Activated T-cell treated with anti-CD3 and anti-CD28 coated beads for 48 hours (primary cell): ENCODE measurements at places on chromosomes 1 and 21.

GRCh38 chr1:30445449-30445848, 277.9 kb downstream of the MATN1 start:
- DNase-seq, result no peak

DNA sequence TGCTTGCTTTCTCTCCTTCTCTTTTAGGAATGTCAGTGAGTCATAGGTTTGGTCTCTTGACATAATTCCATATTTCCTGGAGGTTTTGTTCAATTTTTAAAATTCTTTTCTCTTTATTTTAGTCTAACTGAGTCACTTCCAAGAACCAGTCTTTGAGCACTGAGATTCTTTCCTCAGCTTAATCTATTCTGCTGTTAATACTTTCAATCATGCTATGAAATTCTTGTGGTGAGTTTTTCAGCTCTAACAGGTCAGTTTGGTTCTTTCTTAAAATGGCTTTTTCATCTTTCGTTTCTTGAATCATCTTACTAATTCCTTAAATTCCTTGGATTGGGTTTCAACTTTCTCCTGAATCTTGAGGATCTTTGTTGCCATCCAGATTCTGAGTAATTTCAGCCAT, 321.0 kb downstream of the PTBP2 start:
- DNase-seq, result no peak

DNA sequence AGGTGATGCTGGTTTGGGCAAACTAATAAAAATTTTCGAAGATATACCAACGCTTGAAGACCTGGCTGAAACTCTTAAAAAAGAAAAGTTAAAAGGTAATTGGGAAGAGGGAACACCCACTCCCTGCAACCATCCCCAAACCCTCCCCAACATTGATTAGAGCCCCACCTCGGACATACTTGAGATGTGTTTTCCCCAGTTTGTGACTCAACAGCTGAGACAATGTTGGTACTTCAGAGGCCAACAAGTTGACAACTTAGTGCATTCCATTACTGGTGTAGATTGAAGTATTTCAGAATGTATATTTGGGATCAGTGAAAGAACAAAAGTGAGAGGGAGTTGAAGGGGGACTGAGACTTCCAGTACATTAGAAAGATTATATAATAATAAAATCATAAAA, 5.1 kb downstream of the IFI16 start:
- no peak for DNase-seq

- no peak for DNase-seq
Observed at GRCh38 chr1:107609808-107610207, 355.2 kb downstream of the VAV3 start.

GRCh38 chr1:41672173-41672572, 187.7 kb upstream of the EDN2 start:
- DNase-seq, result no peak

DNA sequence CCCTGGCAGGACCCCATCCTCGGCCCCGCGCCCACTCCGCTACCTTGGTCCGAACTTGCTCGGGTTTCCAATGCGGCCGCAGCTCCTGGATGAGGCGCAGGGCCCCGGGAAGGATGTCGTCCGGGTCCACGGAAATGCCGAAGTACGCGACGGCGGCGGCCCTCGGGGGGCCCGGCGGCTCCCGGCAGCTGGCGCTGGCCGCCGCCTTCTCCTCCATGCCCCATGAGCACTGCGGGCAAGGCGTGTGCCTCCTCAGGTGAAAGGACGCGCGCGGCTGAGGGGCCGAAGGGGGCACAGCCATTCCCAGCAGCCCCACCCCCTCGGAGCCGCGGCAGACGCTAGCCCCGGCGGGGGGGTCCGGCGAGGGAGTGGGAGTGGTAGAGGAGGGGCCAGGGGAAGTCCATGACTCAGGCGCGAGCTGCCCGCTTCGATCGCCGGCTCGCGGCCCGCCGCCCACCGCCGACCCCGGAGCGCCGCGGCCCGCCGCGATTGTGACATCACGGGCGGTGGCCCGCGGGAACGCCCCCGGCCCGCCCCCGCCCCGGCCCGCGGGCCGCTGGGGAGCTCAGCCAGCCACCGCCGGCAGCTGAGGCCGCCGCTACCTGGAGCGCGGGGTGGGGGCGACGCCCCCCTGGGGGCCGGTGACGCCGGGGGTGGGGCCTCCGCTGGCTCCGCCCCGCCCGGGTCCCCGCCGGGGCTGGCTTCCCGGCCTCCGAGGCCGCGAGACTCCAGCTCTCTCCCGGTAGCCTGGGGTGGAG, at the start of gene ETNK2:
TSS of gene ETNK2 (minus strand) at position 493 of the 758 bp plus-strand sequence. CDS start at position 301, 192 bp downstream.
- DNase-seq, result peak; percentile 45

DNA sequence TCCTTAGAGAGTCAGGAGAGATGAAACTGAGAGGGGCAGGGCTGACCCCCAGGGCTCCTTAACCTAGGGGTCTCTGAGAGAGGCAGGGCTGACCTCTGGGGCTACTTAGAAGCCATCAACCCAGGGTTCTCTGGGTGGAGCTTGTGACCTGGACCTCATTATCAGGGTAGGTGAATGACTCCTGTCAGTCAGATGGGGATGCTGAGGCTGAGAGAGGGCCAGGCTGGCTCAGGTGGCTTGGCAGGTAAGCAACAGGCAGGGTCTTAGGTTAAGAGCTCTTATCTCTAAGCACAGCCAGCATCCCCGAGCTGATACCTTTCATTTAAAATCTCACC, 160.9 kb downstream of the PTPRU start:
- DNase-seq, result no peak

DNA sequence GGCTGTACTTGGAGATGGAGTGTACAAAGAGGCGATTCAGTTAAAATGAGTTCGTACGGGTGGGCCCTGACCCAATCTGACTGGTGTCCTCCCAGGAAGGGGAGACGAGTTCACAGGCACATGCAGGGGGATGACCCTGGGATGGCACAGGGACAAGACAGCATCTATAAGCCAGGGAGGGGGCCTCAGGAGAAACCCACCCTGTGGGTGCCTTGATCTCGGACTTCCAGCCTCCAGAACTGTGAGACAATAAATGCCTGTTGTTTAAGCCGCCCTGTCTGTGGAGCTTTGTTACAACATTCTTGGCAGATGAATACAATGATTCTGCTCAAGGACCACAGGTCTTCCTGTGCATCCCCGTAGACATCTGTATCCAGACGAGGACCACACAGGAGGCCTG, 14.6 kb upstream of the CLDN14 start:
- DNase-seq, result no peak

DNA sequence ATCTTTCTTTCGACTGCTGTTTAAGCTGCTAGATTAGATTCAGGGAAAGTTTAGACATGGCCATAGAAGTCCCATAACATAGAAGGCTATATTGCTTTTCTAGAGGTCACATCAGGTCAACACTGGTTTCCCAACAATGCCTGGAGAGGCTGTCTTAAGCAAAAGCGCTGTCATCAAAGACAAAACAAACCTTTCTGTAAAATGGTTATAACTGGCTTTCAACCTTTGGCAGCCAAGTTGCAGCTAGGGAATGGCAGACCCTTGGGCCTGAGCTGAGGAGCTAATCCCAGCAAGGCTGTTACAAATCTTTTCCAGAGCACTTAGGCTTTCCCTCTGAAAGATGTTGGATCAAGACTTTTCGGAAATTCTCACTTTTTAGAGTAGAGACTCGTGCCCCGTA, 11.2 kb upstream of the ABCA4 start:
- DNase-seq, result no peak

- DNase-seq, result no peak
Observed at GRCh38 chr1:226632169-226632879, 83.8 kb downstream of the STUM start.

DNA sequence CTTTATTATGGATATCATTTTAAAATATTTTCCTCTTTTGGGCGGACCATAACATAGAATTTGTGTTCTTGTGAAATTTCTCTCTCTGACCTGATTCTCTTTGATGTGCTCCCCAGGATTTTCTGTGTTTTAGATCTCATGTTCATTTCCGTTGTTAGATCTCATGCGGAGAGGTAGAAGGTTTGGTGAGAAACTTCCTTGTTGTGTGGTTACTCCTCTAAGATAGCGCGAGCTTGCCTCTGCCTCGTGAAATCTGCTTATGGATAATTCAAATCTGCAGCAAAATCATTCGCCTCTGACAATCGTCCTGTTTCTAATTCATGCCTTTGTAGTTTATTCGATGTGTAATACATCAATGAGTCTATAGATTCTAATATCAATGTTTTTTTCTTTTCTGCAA, 580.4 kb downstream of the USP25 start:
- no peak for DNase-seq

DNA sequence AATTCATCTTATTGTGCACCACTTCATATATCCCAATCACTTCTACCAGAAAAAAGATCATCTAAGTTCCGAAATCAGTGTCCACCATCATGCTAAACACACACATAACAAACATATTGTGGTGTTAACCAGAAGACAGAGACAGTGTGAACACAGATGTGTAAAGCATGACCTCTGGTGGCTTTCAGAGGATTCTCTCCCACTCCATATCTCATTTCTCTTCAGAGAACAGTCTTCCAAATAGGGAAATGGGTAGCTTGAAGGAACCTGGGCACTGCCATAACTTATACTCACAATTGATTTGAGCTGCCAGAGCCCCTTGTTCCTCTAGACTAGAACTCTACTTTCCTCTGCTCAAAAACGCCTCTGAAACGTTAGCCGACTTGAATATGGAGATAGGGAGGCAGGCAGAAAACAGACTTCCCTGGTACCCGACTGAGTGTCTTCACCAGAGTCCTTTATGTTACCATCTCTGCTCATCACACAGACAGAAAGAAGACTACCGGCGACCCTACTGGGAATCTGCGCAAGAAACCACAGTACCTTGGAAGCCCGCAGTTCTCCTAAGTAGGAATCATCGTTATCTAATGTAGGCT, 1.8 kb upstream of the ELAPOR1 start:
- DNase-seq, result no peak

- no peak for DNase-seq
Observed at GRCh38 chr1:166302989-166303758, 136.4 kb upstream of the FAM78B start.

DNA sequence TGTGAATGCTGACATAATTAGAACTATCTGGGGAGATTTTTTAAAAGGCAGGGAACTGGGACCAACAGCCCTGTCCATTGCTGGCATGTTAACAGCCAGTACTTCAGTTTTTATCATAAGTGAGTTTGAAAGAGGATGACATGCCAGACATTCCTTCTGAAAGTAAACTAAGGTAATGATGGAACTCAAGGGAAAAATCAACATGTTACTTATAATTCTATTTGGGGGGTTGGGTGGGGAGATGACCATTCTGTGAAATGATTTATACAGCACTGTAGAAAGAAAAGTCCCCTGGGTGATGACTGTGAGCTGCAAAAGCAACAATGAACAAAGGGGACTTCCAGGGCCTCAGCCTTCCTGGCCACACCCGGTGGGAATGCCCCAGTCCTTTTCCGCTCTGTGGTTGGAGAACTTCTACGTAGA, 5.4 kb upstream of the LAMC2 start:
- DNase-seq, result no peak

DNA sequence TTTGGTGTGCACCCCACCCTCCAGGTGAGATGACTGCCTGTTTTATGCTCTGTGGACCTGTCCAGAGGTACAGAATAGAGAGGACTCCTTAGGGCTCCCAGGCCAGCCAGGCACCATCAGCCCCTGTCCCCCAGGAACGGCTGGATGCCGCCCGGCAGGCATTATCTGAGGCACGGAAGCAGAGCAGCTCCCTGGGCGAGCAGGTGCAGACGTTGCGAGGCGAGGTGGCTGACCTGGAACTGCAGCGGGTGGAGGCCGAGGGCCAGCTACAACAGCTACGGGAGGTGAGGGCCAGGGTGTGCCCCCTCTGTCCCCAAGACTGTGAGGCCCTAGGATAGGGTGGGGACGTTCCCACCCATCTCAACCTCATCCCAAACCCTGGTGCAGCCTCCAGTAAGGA, 10.8 kb downstream of the MFAP2 start:
- DNase-seq, result no peak

DNA sequence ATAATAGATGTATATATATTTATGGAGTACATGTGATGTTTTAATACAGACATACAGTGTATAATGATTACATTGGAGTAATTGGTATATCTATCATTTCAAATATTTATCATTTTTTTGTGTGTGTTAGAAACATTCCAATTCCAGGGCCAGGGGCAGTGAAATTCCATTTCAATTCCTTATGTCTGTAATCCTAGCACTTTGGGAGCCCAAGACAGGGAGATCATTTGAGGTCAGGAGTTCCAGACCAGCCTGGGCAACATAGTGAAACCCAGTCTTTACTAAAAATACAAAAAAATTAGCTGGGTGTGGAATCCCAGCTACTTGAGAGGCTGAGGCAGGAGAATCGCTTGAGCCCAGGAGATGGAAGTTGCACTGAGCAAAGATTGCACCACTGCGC, 30.4 kb upstream of the PDC start:
- DNase-seq, result no peak

DNA sequence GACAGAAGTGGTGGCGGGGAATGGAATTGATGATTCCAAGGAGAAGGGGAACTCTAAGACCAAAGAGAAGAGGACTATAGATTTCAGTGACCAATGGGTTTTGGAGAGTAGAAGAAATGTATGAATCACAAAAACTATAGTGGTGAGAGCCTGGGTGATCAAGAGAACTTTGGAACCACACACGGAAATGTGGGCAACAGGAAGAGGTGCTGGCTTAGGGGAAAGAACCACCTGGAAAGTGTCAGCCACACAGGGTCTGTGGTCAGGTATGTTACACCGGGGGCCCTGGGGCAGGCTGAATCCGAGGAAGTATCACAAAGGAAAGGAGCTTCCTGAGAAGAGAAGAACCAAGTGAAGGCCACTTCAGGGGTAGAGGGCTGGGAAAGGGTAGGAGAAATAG, 11.5 kb upstream of the CHIA start:
- no peak for DNase-seq

DNA sequence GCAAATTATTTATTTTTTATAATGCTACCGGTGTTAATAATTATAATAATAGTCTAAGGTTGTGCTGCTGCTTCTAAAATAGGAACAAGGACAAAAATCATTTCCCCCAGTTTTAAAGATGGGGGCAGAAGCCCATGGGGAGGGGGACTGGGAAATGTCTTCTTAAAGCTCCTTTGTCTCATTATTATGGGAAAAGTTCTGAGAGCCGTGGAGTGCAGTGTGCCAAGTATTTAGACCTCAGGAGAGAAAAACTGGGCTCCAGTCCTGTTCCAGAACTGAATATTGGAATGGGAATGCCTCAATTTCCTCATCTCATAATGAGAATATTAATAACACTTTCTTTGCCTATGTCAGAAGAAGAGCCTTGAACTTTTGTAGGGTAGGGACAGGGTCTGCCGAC, 40.9 kb upstream of the ATF3 start:
- no peak for DNase-seq

GRCh38 chr1:64516803-64517568, 47.1 kb downstream of the CACHD1 start:
- DNase-seq, result no peak

GRCh38 chr1:116585886-116586285, 15.1 kb upstream of the CD58 start:
- DNase-seq, result no peak
